T follicular helper cell (primary cell): ENCODE measurements at places on chromosomes 2 and 18.

DNA sequence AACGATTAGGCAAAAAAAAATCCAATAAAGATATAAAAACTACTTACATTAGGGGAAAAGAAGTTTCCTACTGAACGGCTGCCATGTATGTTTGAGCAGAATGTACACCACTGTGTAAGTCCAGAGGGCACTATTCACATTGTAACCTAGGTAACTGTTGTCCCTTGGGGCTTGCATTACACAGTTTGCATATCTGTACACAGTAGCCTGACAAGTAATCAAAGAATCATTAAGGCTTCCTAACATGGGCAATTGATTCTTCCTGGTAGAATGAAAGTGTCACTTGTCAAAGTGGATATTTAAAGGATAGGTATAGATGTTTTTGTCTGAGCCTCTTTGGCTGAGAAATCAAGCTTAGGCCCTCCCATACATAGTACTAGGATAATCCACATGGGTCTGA is 39.1 kb downstream of the PLEK start:
- DNase-seq = no peak

GRCh38 chr2:65300761-65301711 is 73.4 kb downstream of the ACTR2 start:
- DNase-seq = peak; percentile 37

GRCh38 chr2:239887604-239888003 is 137.5 kb downstream of the NDUFA10 start:
- no peak for DNase-seq

GRCh38 chr2:145815933-145816332 is 1296.0 kb upstream of the ZEB2 start:
- no peak for DNase-seq

DNA sequence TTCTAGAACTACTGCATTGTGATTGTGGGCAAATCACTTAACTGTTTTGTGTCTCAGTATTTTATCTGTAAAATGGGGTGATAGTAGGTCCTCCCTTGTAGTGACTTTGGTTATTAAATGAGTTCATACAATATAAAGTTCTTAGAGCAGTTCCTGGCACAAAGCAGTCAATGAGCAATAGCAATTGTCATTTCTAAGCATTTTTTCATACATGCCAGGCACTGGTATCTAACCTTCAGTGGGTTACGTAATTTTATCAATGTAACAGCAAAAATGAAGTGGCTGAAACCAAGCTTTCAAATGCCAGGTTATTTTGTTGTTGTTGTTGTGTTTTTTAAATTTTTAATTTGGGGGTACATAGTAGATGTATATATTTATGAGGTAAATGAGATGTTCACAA is 401.9 kb downstream of the MEIS1 start:
- no peak for DNase-seq

DNA sequence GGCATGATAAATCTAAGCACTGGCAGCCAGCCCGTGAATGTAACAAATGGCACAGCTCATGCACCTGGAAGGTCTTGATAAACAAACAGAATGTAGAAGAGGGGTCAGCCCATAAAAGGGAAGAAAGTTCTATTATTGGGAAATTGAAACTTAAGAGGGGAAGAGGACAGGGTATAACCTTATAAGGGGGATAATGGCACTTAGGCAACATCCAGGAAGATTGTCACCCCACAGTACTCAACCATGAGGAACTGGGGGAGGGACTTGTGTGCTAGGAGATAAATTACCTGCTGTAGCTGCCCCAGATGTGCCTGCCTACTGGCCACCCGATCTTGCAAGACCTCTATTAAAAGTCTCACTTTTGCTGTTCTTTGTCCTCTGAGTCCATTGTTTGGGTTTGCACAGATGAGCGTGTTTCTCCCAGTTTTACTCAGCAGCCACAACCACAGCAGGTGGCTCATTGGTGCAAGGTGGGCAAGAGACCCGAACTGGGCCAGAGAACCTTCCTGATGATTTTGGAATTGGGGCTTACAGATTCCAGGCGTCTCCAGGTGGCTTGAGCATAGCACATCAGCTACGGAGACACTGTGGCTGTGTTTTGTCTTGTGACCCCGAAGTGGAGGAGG is 79.0 kb upstream of the TAF1B start:
- no peak for DNase-seq

- DNase-seq = no peak
These were observed 35.9 kb downstream of the ADI1 start for GRCh38 chr2:3483227-3483985.

DNA sequence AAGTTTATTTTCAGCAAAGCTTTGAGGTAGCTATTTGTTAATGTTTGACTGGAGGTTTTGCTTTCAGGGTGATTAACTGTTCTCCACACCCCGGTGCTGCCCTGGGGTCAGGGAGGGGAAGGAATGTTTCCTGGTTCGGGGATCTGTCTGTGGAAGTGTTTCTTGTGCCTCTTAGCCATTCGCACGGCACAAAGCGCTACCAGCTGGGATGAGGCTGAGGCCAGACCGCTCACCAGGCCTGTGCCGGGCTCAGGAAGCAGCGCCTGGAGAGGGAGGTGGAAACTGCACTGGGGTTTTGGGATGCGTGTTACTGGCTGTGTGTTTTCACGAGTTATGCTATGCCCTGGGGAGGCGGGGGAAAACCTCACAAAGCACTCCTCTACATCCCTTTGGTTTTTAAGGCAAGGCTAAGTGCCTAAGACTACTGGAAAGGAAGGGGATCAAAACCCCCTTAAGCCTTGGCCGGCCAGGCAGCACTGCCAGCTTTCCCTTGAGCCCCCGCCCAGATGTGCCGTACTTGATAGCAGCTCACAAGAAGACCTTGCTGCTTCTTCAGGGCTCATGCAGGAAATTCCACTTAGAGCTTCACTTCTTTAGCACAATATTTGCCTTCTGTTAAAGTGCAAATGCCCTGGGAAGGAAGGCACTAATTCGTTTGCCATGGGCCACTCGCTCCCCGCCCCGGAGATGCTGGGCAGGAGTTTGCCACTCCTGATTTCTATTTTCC is 65.7 kb upstream of the CNGA3 start:
- DNase-seq = no peak

GRCh38 chr18:57728941-57729511 is 74.1 kb downstream of the ATP8B1 start:
- DNase-seq = no peak
